KG1 (cell line): ENCODE measurements at places on chromosomes 4 and X.

GRCh38 chr4:140090215-140090731 is 63.7 kb downstream of the MAML3 start:
- DNase-seq: no peak

GRCh38 chr4:55947912-55948725 is 626 bp upstream of the CEP135 start:
- DNase-seq: peak; percentile 71

DNA sequence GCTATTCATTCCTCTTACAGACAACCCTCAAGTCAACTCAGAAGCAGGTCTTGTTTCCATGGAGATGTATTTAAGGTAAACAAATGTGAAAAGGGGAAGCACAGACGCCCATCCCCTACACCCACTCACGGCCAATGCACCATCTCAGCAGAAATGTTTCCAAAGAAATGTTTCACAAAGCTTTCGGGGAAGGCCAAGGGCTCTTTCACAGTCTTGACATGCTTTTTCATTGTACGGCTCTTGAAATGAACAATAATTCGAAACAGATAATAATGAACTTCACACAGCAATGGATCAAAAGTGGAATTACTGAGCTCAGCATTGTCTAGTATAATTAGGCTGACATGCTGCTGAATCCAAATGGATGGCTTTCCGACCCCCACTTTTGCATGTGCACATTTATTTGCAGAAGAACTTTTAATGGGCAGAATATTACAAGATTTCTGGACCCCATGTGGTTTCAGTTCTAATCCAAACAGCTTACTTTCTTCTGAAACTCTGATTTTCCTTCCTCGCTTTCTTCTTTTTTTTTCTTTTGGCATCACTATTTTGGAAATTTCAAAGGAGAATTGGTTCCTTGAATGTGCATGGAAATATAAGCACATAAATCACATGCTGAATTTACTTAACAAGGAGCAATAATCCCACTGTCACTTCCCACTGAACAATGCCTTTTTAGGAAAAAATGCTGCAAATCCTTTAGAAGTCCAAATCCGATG is 160.9 kb downstream of the SMIM20 start:
- DNase-seq: peak; percentile 25

GRCh38 chrX:44529310-44529709 is 13.3 kb downstream of the FUNDC1 start:
- no peak for DNase-seq

DNA sequence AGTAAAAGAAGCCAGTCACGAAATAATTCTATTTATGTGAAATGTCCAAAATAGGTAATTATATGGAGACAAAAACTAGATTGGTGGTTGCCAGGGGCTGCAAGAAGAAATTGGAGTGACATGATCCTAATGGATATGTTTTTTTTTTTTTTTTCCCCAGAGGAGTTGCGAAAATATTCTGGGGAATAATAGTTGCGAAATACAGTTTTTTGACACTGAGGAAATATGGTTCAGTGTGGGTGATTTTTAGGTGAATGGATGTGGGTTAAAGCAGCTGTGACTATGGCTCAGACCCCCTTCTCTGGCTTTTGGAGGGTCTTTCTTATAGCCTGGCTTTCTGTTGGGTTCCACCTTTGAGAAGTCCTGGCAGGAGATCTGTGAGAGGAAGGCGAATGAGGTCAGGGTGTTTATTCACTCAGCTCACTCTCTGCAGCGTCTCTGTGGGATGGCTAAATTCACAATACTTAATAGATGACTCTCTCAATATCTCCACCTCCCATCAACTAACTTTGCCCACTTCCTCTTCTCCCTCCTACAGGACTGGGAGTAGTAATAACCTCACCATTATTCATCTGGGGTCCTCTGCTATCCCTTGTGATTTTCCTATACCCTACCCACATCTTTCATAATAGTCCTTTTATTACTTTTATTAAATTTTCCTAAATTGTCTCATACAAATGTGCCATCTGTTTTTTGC is 15.3 kb upstream of the RAB9B start:
- no peak for DNase-seq

GRCh38 chr4:168837922-168838321 is 172.1 kb downstream of the CBR4 start:
- no peak for DNase-seq

GRCh38 chr4:8440492-8441311 is at the start of the genes ACOX3 and TRMT44:
Gene ACOX3 (minus strand): TSS chr4:8440723. CDS start chr4:8416521, 24,202 bp downstream.
Gene TRMT44 (plus strand): TSS chr4:8440777. CDS start chr4:8440823, 46 bp downstream.
- DNase-seq: peak; percentile 67

- DNase-seq: no peak
Measured at GRCh38 chr4:59094505-59094904, 1984.3 kb upstream of the IGFBP7 start.
